ENCODE measurements at places on chromosomes 5 and 9.
A peak's percentile ranks its signal among the peaks of the same experiment; 100 is the strongest.

DNA sequence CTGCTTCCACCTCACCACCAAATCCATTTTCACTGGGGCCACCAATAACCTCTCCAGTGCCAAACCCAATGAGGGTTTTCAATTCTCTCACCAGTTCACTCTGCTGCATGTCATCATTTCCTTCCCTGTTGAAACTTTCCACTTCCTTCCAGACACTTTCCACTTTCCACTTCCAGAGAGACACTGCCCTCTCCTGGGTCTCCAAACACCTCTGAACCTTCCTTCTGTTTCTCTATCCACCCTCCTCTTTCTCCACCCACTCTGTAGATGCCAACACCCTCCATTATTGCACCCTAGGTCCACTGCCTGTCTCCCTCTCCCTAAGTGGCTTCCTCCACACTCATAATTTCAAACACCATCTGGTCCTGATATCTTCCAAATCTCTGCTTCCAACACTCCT, 39.6 kb downstream of the PDE6A start:
- no peak overlapping the region for H3K27ac ChIP-seq
- no peak overlapping the region for H3K4me3 ChIP-seq
- no peaks in the 10 kb centered on the region for H3K27me3 ChIP-seq

- no peak for DNase-seq
- no peaks in the 10 kb centered on the region for H3K27me3 ChIP-seq
- no peak overlapping the region for H3K4me3 ChIP-seq
- no peaks in the 10 kb centered on the region for H3K4me1 ChIP-seq
- no peaks in the 10 kb centered on the region for H3K36me3 ChIP-seq
- no peak overlapping the region for H3K27ac ChIP-seq
Measured at GRCh38 chr5:102922799-102923477, 167.8 kb downstream of the PAM start.

DNA sequence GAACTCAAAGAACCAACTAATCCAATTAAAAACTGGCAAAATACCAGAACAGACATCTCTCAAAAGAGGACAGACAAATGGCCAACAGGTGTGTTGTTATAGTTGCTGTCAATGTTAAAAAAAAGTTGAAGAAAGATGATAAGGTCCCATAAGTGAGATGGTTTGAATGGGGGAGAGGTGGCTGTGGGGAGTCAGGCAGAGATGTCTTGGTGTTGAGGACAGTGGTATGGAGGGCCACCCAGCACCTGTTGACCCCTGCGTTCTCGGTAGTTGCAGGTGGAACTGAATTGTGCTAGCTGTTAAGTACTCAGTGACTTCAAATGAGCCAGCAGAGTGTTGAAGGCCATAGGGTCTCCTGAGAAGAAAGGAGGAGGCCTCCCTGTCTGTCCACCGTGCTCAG, 55.9 kb upstream of the PITX1 start:
- 0 out of 2 replicates have a peak, but pooled peaks cover 1% of the 10 kb centered on the region for H3K27me3 ChIP-seq
- no peak for DNase-seq
- H3K4me3 ChIP-seq: no peak overlapping the region
- no peak overlapping the region for H3K27ac ChIP-seq

GRCh38 chr9:15136646-15137045, 170.4 kb downstream of the TTC39B start:
- peak overlapping the region; percentile 45 for H3K27ac ChIP-seq
- peaks cover 3% of the 10 kb centered on the region for H3K4me1 ChIP-seq
- no peak overlapping the region for H3K4me3 ChIP-seq
- no peaks in the 10 kb centered on the region for H3K27me3 ChIP-seq
- peak; percentile 47 for DNase-seq
- H3K36me3 ChIP-seq: no peaks in the 10 kb centered on the region

- H3K4me3 ChIP-seq: no peak overlapping the region
- DNase-seq: no peak
- no peaks in the 10 kb centered on the region for H3K4me1 ChIP-seq
- no peaks in the 10 kb centered on the region for H3K36me3 ChIP-seq
Measured at GRCh38 chr5:76854644-76855043, 4.8 kb downstream of the S100Z start.

GRCh38 chr9:14296495-14297113, 17.3 kb downstream of the NFIB start:
- no peak overlapping the region for H3K27ac ChIP-seq
- H3K36me3 ChIP-seq: no peaks in the 10 kb centered on the region
- no peaks in the 10 kb centered on the region for H3K4me1 ChIP-seq
- DNase-seq: no peak
- no peak overlapping the region for H3K4me3 ChIP-seq

DNA sequence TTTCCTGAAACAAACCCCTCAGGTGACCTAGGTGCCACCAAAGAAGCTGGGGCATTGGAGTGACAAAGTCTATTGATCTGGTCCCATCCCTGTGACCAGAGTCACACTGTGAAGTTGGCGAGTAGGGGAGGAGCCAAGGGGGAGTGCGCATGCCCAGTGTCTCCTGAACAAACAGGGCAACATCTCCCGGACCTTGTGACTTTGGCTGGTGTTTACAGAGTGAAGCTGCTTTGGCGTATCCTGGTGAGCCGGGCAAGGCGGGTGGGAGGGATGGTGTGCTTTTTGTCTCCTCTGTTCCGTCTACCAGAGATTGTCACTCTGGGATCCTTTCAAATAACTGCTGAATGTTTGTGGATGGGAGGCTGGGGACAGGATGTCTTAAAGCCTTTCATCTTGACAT, 204.5 kb downstream of the HSPA4 start:
- no peak for DNase-seq
- no peaks in the 10 kb centered on the region for H3K27me3 ChIP-seq
- H3K4me3 ChIP-seq: no peak overlapping the region
- H3K27ac ChIP-seq: no peak overlapping the region
- no peaks in the 10 kb centered on the region for H3K36me3 ChIP-seq

- no peaks in the 10 kb centered on the region for H3K27me3 ChIP-seq
- H3K36me3 ChIP-seq: no peaks in the 10 kb centered on the region
- H3K27ac ChIP-seq: no peak overlapping the region
- no peaks in the 10 kb centered on the region for H3K4me1 ChIP-seq
- H3K4me3 ChIP-seq: no peak overlapping the region
- no peak for DNase-seq
Measured at GRCh38 chr9:115350548-115350947, 232.6 kb upstream of the TNC start.

DNA sequence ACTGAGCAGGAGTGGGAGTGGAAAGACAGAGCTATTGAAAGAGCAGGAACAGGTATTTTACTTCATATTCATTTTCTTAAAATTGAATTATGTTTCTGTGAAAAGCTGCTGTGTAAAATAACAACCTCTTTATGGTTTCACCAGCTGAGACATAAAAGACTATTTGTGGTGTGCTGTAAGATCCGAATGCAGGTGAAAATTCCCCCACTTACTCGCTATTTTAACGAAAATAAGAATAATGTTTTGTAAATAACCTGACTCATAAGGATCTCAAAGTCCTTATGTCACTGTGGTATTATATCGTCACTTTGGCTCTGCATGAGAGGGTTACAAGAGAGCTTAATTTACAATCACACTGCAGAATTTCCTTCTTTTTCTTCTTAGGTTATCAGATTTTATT, 65.3 kb upstream of the NFIB start:
- H3K27me3 ChIP-seq: no peaks in the 10 kb centered on the region
- no peak overlapping the region for H3K4me3 ChIP-seq
- H3K27ac ChIP-seq: no peak overlapping the region
- DNase-seq: no peak

- no peak for DNase-seq
- no peaks in the 10 kb centered on the region for H3K27me3 ChIP-seq
- no peaks in the 10 kb centered on the region for H3K4me1 ChIP-seq
- H3K4me3 ChIP-seq: peak overlapping the region; percentile 77
Measured at GRCh38 chr5:78295035-78295961, 800 bp upstream of the AP3B1 start.

DNA sequence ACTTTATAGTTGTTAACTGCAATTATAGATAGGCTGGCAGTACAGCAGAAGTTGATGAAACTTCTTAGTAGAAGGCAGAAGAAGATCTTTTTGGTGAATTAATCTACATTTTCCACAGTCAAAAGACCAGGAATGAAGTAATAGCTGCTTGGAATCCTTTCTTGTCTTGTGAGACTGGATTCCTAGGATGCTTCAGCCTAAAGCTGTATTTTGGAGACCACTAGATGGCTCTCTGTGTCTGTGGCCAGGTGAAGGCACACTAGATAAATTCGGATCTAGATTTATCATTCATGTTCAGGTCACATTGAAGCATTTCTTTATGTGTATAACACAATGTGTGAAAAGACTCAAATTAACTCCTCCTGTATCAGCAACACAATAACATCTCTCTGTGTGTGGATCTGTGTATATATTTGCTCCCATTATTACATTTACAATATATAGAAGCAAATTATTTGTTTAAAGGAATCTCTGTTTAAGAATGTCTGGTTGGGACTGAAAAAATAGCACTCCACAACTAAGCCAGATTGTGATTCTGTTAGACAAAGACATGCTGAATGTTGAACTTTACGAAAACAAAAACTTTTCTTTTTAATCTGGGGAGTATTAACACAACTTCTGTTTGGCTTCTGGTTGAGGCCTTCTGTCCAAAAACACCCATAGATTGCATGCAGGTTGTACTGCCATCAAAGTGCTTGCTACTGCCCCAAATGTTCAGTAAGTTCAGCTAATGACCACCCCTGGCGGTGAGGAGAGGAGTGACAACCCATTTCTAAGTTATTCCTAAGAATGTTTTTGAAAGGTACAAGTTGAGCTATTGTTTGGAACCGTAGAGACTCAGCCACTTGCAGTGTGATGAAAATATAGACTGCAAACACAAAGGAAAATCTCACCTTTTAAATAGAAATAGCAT, 10.6 kb downstream of the GRIN3A start:
- H3K36me3 ChIP-seq: no peaks in the 10 kb centered on the region
- DNase-seq: no peak
- no peaks in the 10 kb centered on the region for H3K27me3 ChIP-seq

DNA sequence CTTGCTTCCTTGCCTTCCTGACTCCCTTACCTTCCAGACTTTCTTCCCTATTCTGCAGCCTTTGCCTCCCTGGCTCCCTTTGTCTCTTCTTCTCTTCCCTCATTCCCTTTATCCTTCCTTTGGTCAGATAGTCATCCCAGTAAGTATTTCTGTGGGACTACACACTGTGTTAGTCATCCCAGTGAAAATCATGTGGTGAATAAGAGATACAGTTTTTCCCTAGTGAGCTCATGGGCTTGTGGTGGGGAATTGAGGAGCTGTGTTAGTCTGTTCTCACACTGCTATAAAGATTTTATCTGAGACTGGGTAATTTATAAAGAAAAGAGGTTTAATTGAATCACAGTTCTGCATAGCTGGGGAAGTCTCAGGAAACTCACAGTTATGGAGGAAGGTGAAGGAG, 109.8 kb upstream of the EDIL3 start:
- no peak for DNase-seq
- H3K27ac ChIP-seq: no peak overlapping the region
- H3K4me3 ChIP-seq: no peak overlapping the region
- no peaks in the 10 kb centered on the region for H3K4me1 ChIP-seq
- H3K36me3 ChIP-seq: no peaks in the 10 kb centered on the region

DNA sequence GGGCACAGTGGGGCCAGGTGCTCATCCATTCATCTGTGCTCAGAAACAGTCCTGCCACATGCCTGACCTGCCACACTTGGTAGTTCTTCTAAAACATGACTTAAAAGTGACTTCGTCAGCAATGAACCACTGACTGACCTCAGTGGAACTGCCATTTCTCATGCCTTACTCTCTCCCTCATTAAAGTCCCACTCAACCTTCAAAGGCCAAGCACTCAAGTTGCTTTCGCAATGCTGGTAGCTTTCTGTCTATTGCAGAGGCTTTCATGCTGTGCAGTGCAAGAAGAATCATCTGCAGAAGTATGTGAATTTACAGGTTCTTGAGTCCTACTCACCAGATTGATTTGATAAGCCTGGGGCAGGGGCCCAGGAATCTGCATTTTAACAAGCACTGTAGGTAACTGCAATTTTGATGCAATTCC, 23.9 kb downstream of the B4GALT1 start:
- no peaks in the 10 kb centered on the region for H3K36me3 ChIP-seq
- no peak overlapping the region for H3K4me3 ChIP-seq
- no peak overlapping the region for H3K27ac ChIP-seq
- no peak for DNase-seq

DNA sequence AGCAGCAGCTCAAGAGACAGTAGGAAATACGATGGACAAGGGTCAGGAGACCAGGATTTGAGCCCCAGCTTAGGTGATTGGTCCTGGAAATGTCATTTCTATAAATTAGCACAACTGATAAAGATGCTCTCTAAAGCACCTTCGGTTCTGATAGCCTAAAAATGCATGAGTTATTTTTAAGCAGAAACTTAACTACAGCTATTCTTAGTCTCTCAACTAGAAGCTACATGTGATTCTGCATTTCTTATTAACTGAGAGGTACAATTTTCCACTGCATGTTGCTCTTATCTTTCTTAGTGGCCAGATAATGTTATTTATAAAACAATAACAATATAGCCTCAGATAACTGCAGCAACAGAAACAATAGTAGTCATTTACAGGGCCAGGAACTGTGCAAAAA, 136.4 kb downstream of the GRIA1 start:
- no peaks in the 10 kb centered on the region for H3K27me3 ChIP-seq
- no peak overlapping the region for H3K4me3 ChIP-seq
- DNase-seq: no peak
- H3K36me3 ChIP-seq: no peaks in the 10 kb centered on the region

DNA sequence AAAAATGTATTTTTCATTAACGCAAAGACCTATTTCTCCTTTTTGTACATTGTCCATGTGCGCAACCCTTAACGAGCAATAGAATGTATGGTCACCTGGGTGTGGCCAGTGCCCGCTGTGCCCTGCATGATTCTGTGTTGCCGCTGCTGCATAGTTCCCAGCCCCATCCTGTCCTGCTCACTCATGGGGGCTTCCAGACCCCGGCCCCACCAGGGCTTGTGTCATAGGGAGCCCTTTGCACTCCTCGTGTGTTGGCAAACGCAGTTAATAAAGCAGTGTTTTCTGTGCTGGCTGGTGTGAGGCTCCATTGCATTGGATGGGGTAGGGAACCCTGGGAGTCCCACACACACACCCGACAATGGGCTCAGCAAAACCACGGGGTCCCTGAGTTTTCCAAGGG, 49.7 kb downstream of the SAR1B start:
- DNase-seq: no peak
- H3K36me3 ChIP-seq: peaks cover 15% of the 10 kb centered on the region
- H3K27me3 ChIP-seq: no peaks in the 10 kb centered on the region
- H3K4me1 ChIP-seq: no peaks in the 10 kb centered on the region
- H3K27ac ChIP-seq: no peak overlapping the region

DNA sequence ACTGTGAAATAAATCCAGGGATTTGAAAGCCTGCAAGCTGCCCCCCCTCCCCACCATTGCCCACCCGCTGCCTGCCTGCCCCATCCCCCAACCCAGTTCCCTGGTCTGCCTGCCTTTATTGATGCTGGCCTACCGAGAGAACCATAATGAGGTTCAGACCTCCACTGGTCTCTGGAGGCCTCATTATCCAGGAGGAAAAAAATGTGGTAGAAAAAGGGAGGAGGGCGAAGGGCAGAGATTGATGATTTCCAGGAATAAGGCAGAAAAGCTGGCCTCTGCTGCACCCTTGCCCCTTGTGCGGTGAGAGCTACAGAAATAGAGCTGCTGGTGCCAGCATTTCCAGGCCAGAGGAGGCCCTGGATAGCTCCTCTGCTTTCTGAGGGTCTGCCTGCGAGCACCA, 216.1 kb downstream of the PAPPA start:
- no peaks in the 10 kb centered on the region for H3K36me3 ChIP-seq
- peaks cover 2% of the 10 kb centered on the region for H3K4me1 ChIP-seq
- H3K27ac ChIP-seq: no peak overlapping the region
- no peaks in the 10 kb centered on the region for H3K27me3 ChIP-seq
- DNase-seq: no peak
